ENCODE measurements at places on chromosomes 11 and 22. TPM values are rescaled to one million over a fixed set of nuclear protein-coding genes. Genes with fewer than 3 reads are reported as not detected.

The GGTLC2 gene
- 0.46 TPM for polyA plus RNA-seq

The RAB1B gene
- 168 TPM for polyA plus RNA-seq

The C11orf52 gene
- 12.2 TPM for polyA plus RNA-seq

The MPEG1 gene
- polyA plus RNA-seq, result 8.2 TPM

The CSRP3 gene
- polyA plus RNA-seq, result 0.13 TPM

- no peak for DNase-seq
Observed at GRCh38 chr22:23200898-23201297, 20.6 kb downstream of the BCR start.

- DNase-seq, result no peak
Observed at GRCh38 chr11:116148056-116148455, 624.7 kb downstream of the BUD13 start.

The TPH1 gene
- 1.4 TPM for polyA plus RNA-seq

The DDTL gene
- 5.8 TPM for polyA plus RNA-seq

The TRIM29 gene
- 1.5 TPM for polyA plus RNA-seq

The DCPS gene
- polyA plus RNA-seq, result 17.6 TPM

The KIF18A gene
- 11.6 TPM for polyA plus RNA-seq

DNA sequence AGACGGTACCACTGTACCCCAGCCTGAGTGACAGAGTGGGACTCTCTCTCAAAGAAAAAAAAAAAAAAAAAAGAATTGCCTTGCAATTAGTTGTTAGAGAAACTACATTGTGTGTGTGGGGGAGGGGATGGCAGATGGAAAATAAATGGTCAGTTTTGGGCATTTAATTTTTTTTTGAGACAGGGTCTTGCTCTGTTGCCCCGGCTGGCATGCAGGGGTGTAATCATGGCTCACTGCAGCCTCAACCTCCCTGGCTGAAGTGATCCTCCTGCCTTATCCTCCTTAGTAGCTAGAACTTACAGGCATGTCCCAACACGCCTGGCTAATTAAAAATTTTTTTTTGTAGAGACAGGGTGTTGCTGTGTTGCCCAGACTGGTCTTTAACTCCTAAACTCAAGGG lies 36.4 kb downstream of the WEE1 start:
- no peak for DNase-seq

- DNase-seq, result no peak
Observed at GRCh38 chr11:123407130-123407995, 22.7 kb upstream of the GRAMD1B start.

GRCh38 chr11:69135420-69136363 lies 20.0 kb upstream of the SMIM38 start:
- DNase-seq, result no peak

- no peak for DNase-seq
Observed at GRCh38 chr11:88352139-88352538, 14.6 kb upstream of the CTSC start.

DNA sequence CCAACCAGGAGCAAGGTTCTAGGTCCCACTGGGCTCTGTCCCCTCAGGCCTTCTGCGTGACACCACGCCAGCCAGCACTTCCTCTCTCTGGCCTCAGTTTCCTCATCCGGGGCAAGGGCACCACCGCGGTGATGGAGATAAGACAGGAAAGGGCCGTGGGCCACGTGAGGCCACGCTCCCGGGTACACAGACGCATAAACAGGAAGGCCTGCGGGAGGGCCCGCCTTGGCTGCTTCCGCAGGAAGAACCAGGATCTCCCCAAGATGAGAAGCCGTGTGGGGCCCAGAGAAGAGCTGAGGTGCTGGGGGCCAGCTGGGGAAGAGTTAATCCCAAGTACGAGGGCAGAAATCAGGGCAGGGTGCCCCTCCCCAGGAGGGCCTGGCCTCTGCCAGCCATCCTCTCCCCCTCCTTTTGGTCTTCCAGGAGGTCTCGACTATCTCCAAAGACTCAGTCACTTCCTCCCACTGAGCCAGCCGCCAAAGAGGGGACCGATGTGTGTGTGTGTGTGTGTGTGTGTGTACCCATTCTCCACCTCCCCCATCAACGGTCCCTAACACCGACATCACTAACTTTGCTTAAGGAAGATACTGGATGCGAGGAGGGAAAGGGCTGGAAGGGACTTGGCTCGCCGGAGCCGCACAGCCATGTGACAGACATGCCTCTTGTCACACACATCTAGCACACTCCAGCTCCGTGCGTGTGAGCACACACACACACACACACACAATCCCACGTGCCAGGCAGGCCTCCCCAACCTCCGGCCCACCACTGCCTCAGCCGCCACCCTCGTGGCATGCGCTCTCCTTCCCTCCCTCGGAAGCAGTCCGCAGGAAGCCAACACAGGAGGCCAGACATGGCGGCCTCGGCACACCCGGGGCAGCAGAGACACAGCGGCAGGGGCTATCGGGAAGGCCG lies 1.4 kb downstream of the MFNG start:
- DNase-seq, result no peak

GRCh38 chr11:116224154-116224888 lies 548.5 kb downstream of the BUD13 start:
- DNase-seq, result no peak

The SLC5A1 gene
- 0.32 TPM for polyA plus RNA-seq

The ABTB2 gene
- 8.3 TPM for polyA plus RNA-seq

GRCh38 chr22:36027935-36028645 lies 534 bp downstream of the RBFOX2 start:
- no peak for DNase-seq

DNA sequence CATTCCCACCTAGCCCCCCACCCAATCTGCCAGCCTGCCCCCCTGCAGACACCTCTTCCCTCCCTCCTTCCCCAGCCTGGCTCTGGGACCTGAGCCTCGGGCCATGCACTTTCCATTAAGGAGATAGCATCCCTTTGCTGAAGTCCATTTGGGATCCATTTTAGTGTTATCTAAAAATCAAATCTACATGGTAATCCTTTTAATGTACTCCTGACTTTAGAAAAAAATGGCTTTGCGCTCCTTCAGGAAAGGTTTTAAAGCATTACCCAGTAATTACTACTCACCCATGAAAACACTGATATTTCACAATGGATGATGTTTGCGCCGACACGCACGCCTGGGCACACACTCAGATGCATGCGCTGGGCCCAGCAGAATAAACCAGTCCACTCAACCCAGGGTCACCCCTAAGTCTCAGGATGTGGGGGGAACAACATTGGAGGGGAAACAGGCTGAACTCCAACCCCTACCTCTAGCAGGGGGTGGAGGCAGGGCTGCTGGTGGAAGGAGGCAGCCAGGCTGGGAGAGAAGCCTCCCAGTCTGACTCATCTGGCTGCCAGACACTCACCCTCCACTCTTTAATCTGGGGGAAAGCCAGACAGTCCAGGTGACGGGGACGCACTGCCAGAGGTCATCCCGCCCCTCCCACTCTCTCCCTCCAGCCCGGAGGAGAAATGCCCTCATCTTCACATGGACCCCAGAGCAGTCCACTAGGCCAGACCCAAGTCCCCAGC lies 29.8 kb downstream of the LMO1 start:
- DNase-seq, result no peak

DNA sequence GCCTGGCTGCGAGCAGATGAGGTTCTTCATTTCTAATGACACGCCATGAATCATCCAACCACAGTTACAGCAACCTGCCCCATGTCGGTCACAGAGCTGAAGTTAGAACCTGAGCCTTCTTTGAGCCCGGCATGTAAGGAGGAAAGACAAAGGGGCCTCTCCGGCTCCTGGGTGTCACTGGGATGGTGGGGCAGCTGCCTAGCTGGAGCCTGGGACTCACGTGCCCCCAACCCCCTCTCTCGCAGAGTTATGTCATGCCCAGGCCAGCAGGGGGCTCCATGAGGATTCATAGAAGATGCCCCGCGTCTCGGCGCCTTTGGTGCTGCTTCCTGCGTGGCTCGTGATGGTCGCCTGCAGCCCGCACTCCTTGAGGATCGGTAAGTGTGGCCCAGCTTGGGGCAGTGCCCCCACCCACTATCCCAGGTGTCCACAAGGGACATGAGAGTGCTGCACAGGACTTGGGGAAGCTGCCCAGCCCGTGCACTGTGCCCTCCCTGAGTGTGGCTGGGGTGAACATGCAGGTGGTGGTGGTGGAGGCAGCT lies 148.5 kb downstream of the GRIK4 start:
- DNase-seq, result no peak

The FADS2 gene
- 91.3 TPM for polyA plus RNA-seq

GRCh38 chr22:24441406-24442351 lies 14.3 kb downstream of the ADORA2A start:
- DNase-seq, result no peak

The KLHL35 gene
- polyA plus RNA-seq, result 1.6 TPM

- no peak for DNase-seq
Observed at GRCh38 chr11:2136209-2136951, 2.8 kb downstream of the IGF2 start.

DNA sequence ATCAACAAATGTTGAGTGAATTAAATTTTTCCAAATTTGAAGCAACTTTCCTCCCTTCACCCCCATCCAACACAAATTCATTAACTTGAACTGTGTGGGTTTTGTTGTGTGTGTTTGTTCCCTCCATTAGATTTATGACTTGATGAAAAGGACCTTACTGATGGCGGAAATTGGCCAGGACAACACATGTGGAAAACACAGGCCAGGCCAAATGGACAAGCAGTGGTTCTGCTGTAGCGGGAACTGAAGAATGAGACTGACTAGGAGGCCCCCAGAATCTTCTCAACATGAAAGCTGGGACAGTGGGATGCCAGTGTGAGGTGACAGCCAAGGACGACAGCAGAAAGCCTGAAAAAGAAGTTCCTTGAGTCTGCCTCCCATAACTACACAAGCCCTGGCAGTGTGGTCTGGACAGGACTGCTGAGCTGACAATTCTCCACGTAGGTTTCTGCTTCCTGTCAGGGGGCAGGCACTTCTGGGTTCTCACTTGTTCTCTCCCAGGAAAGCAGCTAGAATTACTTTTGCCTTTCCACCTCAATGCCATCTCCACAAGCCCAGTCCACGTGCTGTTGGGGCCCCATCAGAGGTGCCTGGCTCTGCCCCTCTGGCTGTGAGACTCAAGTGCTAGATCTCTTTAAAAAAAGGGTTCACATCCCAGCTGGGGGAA lies 94.3 kb downstream of the ETS1 start:
- no peak for DNase-seq

DNA sequence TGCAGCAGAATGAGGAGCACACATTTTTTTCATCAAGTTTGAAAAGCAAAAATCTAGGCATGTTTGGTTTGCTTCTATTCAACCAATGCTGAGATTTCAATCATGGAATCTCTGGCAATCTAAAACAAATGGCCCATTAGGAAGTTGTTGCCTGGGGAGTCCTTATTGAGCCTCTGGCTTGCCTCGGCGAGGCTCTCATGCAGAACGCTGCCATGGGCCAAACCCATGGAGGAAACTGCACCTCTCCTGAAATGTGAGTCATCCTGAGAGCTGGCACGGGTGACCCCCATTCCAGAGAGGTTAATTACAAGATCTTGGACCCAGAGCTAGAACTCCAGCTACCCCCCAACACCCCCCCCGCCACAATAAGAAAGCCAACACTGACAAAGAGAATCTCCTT lies 80.7 kb downstream of the MN1 start:
- DNase-seq, result no peak

- no peak for DNase-seq
Observed at GRCh38 chr22:49701380-49702067, 126.1 kb downstream of the BRD1 start.

DNA sequence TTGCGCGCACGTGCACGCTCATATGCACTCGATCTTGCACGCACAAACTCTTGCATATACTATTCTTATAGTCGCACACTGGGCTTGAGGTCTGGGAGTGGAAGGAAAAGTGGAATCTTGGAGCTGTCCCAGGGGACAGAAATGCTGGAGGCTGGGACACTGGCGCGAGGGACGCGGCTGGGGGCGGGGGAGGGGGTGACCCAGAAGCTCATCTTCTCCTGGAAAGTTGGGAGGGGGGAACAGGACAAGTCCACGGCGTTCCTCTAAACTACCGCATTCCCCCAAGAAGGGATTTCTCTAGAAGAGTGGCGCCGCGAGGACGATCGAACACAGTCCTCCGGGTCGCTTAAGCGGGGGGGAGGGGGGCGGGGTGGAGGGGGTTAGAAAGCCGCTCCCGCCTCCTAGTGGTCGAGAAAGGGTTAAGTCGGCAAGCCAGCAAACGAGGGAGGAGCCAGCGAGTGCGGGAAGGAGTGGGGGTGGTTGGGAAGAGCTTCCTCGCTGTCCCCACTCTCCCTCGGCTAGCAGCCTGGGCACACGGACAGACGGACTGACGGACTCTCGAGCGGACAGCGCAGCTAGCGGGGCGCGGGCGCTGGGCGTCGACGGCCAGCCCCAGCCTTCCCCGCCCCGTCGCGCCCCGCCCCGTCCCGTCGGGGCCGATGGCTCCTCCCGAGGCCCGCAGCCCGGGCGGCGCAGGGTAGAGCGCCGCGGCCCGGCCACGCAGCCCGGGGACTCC lies at the start of gene RTN4RL2:
TSS of gene RTN4RL2 (plus strand) at position 507 of the 736 bp plus-strand sequence. CDS start 338 bp downstream, outside the sequence.
- no peak for DNase-seq

DNA sequence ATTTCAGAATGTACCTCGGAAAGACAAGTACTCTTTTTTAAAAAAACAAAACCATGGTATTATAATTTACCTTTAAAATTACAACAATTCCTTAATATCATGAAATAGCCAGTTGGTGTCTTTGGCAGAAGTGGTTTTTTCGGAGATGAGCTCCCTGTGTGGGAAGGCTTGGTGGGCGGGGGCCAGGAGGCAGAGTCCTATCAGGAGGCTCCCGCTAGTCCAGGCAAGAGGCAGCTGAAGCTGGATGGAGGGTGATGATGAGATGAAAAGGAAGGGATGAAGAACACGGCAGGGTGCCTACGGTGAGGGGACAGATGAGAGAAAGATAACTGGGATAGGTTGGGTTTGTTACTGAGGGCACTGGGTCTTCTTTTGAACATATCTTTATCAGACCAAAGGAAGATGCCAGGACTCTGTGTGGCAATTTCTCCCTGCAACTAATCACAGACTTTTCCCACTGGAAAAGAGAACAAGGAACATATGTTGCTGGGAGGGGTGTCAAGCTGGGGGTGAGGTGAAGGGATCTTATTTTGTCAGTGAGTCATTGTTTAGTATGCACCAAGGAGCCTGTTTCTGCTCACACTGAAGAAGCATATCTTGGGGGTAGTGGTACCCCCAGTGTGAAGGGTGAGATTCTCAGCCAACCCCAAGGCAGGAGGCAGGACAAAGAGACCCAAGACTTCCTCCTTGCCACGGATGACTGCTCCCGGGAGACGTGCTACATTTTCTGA lies 91.5 kb upstream of the YWHAH start:
- DNase-seq, result no peak

The MRGPRX3 gene
- polyA plus RNA-seq, result not detected

GRCh38 chr22:31056986-31057599 lies 24.0 kb upstream of the SMTN start:
- DNase-seq, result no peak

GRCh38 chr11:24585192-24585591 lies 88.3 kb downstream of the LUZP2 start:
- DNase-seq, result no peak

The OR8G1 gene
- polyA plus RNA-seq, result not detected

- DNase-seq, result no peak
Observed at GRCh38 chr11:133834682-133835592, 10.4 kb downstream of the SPATA19 start.

- no peak for DNase-seq
Observed at GRCh38 chr11:45988921-45989320, 66.5 kb downstream of the LARGE2 start.

GRCh38 chr11:103007521-103007920 lies 52.0 kb upstream of the MMP13 start:
- DNase-seq, result no peak

The IFITM10 gene
- polyA plus RNA-seq, result 0.11 TPM

The KCNC1 gene
- 1.7 TPM for polyA plus RNA-seq

GRCh38 chr11:107172996-107173395 lies 154.7 kb upstream of the GUCY1A2 start:
- no peak for DNase-seq

- DNase-seq, result no peak
Observed at GRCh38 chr11:57461841-57462489, 1.6 kb downstream of the RTN4RL2 start.

Measured in left renal cortex interstitium (tissue), 4 donors.